Lower lobe of right lung (tissue), 2 donors: ENCODE measurements at places on chromosomes 5 and 9. TPM values are rescaled to one million over a fixed set of nuclear protein-coding genes. Genes with fewer than 3 reads are reported as not detected.

- H3K27me3 ChIP-seq = no peaks in the 10 kb centered on the region
- no peaks in the 10 kb centered on the region for H3K4me1 ChIP-seq
- H3K36me3 ChIP-seq = no peaks in the 10 kb centered on the region
- H3K27ac ChIP-seq = no peak overlapping the region
Observed at GRCh38 chr5:98398465-98398864, 375.0 kb upstream of the RGMB start.

GRCh38 chr9:137670391-137671195 is 51.8 kb downstream of the EHMT1 start:
- peaks cover 8% of the 10 kb centered on the region for H3K36me3 ChIP-seq
- no peak for DNase-seq
- no peak overlapping the region for H3K27ac ChIP-seq
- peaks cover 38% of the 10 kb centered on the region for H3K4me1 ChIP-seq
- no peak overlapping the region for H3K4me3 ChIP-seq

- H3K36me3 ChIP-seq = no peaks in the 10 kb centered on the region
- H3K27me3 ChIP-seq = no peaks in the 10 kb centered on the region
- H3K4me3 ChIP-seq = no peak overlapping the region
- no peaks in the 10 kb centered on the region for H3K4me1 ChIP-seq
Observed at GRCh38 chr5:53923961-53924360, 363.5 kb downstream of the NDUFS4 start.

- no peaks in the 10 kb centered on the region for H3K4me1 ChIP-seq
- no peaks in the 10 kb centered on the region for H3K36me3 ChIP-seq
- no peak for DNase-seq
- no peak overlapping the region for H3K27ac ChIP-seq
- H3K27me3 ChIP-seq = no peaks in the 10 kb centered on the region
- no peak overlapping the region for H3K4me3 ChIP-seq
Observed at GRCh38 chr5:131008329-131008728, 156.7 kb downstream of the HINT1 start.

DNA sequence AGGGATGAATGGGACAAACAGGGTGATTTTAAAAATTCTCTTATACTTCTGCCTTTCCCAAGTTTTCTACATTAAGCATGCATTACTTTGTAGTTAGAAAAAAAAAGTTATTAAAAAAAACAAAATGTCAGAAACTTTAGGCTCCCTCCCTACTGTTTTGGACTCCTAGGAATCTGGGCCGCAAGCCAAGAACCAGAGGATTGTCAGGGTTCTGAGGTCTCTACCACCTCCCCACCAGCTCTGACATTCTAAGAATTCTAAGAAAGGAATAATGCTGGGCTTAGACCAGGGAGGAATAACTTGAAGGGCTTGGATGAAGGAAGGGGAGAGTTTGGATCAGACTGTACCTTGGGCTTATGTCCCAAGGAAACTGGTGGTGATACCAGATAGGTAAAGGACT is 1.1 kb upstream of the ARHGEF39 start:
- no peaks in the 10 kb centered on the region for H3K27me3 ChIP-seq
- H3K4me1 ChIP-seq = peaks cover 21% of the 10 kb centered on the region
- no peak overlapping the region for H3K4me3 ChIP-seq
- no peak overlapping the region for H3K27ac ChIP-seq
- no peak for DNase-seq

GRCh38 chr9:107467416-107467815 is 22.2 kb downstream of the KLF4 start:
- no peak for DNase-seq
- H3K36me3 ChIP-seq = no peaks in the 10 kb centered on the region
- H3K27ac ChIP-seq = no peak overlapping the region

The TAF1L gene
- not detected for total RNA-seq

GRCh38 chr9:4325113-4325512 is 25.2 kb upstream of the GLIS3 start:
- no peaks in the 10 kb centered on the region for H3K36me3 ChIP-seq
- H3K4me3 ChIP-seq = no peak overlapping the region
- no peak overlapping the region for H3K27ac ChIP-seq
- no peaks in the 10 kb centered on the region for H3K4me1 ChIP-seq
- no peaks in the 10 kb centered on the region for H3K27me3 ChIP-seq

The CMBL gene
- total RNA-seq = 21.7 TPM

The SELENOP gene
- total RNA-seq = 705 TPM

GRCh38 chr5:80152778-80153177 is 103.1 kb downstream of the SERINC5 start:
- H3K4me3 ChIP-seq = no peak overlapping the region
- peaks cover 7% of the 10 kb centered on the region for H3K4me1 ChIP-seq
- H3K27me3 ChIP-seq = no peaks in the 10 kb centered on the region
- peaks cover 49% of the 10 kb centered on the region for H3K36me3 ChIP-seq
- no peak for DNase-seq

The PALM2AKAP2 gene
- 26.2 TPM for total RNA-seq

DNA sequence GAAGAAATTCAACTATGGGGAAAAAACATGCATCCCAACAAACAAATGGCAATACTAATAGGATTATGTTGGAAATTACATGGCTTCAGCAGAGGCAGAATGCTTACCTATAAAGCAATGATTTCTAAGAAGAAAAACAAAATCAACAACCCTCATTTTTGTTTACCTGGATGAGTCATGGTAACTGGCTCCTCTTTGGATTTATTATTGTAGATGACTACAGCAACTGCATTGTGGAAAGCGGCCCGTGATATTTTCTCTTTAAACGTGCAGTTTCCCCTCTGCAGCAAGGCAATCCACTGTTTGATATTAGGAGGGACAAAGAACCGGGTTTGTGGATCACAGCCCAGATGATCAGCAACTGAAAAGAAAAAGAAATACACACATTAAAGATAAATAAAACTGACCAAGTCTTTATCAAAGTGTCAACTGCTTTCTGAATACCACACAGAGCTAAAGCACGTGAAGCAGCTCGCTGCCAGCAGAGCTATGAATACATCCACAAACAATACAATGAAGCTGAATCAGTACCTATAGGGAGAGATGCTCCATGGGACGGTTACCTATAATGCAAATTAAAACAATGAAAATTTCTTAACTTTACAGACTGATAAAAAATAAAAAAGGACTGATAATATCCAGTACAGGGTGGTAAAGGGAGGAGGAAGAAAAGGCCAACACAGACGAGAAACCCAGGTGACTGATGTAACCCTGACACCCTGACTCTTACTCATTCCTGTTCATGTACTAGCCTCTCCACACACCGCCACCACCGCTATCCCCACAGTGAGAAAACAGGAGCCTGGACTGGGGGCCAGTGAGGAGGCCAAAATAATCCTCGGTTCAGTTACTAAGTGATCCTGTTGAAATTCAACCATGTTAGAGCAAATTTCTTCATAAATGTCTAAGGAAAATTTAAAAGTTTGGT is 31.0 kb downstream of the RNF130 start:
- no peak overlapping the region for H3K4me3 ChIP-seq
- no peak overlapping the region for H3K27ac ChIP-seq
- no peaks in the 10 kb centered on the region for H3K27me3 ChIP-seq

The PCDHGC4 gene
- total RNA-seq = 1.5 TPM

The NKD2 gene
- total RNA-seq = 24.1 TPM

DNA sequence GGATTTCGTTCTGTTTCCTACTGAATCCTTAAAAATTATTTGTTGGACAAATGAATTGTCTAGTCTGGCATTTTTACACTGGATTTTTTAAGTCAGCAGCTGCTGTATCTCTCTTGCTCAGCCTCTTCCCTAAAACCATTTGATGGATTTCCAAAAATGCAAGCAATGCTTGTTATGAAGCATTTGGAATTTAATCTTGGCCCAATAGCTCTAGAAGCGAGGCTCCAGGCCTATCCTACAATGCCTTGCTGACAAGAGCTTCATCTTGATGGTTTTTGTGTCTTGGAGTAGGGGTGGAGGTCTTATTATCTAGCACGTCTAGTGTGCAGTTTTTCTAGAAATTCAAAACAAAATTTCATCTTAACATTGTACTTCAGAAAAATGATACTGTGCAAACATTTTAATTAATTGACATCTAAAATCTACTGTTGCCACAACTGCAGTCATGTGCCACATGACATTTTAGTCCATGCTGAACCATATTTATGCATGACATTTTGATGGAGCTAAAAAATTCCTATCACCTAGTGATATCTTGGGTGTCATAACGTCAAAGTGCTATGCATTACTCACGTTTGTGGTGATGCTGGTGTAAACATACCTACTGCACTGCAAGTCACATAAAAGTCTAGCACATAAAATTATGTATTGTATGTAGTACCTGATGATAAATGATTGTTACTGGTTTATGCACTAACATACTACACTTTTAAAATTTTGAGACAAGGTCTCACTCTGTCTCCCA is 5.9 kb upstream of the RAD23B start:
- no peak overlapping the region for H3K27ac ChIP-seq
- no peak for DNase-seq
- no peak overlapping the region for H3K4me3 ChIP-seq
- no peaks in the 10 kb centered on the region for H3K36me3 ChIP-seq

The KCNV2 gene
- not detected for total RNA-seq

DNA sequence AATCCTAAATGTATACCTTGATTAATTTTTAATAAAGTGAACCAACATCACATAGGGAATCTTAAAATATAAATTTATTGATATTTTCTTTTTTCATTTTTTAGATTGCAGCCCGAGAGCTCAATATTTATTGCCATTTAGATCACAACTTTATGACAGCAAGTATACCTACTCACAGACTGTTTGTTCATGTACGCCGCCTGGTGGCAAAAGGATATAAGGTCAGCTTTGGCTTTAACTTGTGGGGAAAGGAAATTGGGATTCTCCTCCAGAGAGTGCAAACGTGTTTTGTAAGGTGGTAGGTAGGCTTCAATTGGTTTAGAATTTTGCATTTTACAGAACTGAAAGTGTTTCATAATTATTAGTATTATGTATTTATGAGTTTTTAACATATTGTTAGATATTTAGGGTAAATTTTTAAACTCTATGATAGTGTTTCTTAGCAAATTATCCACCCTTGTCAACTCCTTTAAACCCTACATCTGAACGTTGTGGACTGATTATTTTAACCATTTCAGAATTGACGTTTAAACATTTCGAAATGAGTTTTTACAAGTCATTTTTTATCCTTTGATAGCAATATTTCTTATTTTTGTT is 17.5 kb upstream of the DHFR start:
- H3K36me3 ChIP-seq = peaks cover 60% of the 10 kb centered on the region
- DNase-seq = peak; percentile 64
- no peak overlapping the region for H3K4me3 ChIP-seq
- H3K27me3 ChIP-seq = no peaks in the 10 kb centered on the region
- H3K4me1 ChIP-seq = no peaks in the 10 kb centered on the region

- DNase-seq = no peak
- no peaks in the 10 kb centered on the region for H3K36me3 ChIP-seq
- no peaks in the 10 kb centered on the region for H3K27me3 ChIP-seq
- no peak overlapping the region for H3K27ac ChIP-seq
- H3K4me1 ChIP-seq = no peaks in the 10 kb centered on the region
Observed at GRCh38 chr5:121199216-121199999, 652.3 kb upstream of the FTMT start.

- no peaks in the 10 kb centered on the region for H3K27me3 ChIP-seq
- H3K36me3 ChIP-seq = no peaks in the 10 kb centered on the region
- H3K4me3 ChIP-seq = no peak overlapping the region
- no peak overlapping the region for H3K27ac ChIP-seq
Observed at GRCh38 chr9:134716067-134716466, 74.5 kb downstream of the COL5A1 start.

The RANBP3L gene
- 2.8 TPM for total RNA-seq

DNA sequence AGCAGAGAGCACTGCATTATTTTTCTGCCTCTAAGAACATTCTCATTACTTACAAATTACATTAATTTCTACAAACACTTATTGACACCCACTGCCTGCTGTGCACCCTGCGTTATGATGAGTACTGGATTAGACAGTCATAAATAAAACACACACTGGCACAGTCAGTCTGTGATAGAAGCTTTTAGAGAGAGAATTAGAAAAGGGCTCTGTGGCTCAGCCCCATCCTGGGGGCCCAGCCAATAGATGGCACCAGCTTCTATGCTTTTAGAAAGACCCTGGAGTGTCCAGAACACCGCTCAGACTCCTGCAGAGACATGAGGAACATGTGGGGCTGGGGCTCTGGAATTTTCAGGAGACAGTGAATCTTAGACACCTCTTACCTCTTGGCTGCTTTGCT is 61.0 kb upstream of the RAPGEF1 start:
- H3K4me1 ChIP-seq = no peaks in the 10 kb centered on the region
- H3K36me3 ChIP-seq = no peaks in the 10 kb centered on the region
- H3K27ac ChIP-seq = no peak overlapping the region
- H3K27me3 ChIP-seq = no peaks in the 10 kb centered on the region
- no peak overlapping the region for H3K4me3 ChIP-seq

The SMIM3 gene
- 17.1 TPM for total RNA-seq

DNA sequence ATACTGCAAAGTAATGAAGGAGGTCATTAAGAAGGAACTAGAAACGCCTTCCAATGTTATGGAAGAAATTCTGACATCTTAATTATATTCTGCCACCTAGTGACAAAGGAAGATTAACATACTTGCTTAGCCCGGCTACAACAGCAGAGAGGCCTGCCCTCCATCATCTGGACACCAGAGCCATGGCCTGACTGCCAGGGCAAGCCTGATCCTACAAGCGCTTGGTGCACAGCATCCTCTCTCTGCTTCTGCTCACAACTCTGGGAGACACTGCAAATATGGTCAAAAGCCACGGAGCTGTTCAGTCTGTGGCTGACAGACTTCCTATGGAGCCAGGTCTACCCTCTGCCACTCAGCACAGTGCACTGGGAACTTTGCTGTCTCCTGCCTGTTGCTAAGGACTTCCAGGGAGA is 87.3 kb upstream of the SLC44A1 start:
- peak; percentile 69 for DNase-seq
- H3K4me3 ChIP-seq = no peak overlapping the region
- no peaks in the 10 kb centered on the region for H3K36me3 ChIP-seq
- H3K4me1 ChIP-seq = peaks cover 6% of the 10 kb centered on the region
- no peak overlapping the region for H3K27ac ChIP-seq

The LMBRD2 gene
- total RNA-seq = 12.1 TPM

DNA sequence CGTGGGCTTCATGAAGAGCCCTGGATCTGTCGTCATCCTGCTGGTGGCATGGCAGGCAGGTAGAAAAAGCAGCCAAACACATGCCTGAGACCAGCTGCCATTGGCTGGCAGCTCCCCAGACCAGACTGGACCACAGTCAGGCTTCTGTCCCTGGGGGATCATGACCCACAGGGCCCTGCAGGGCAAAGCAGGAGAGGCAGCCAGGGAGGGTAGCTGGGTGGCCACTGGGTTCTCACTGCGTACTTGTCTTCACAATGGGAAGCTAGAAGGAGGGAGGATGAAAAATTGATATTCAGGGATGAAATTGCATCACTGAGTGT is 67.8 kb upstream of the GARNL3 start:
- H3K4me1 ChIP-seq = peaks cover 22% of the 10 kb centered on the region
- no peaks in the 10 kb centered on the region for H3K27me3 ChIP-seq
- H3K36me3 ChIP-seq = no peaks in the 10 kb centered on the region
- H3K27ac ChIP-seq = no peak overlapping the region
- DNase-seq = peak; percentile 9
